Tongue (tissue), 3 donors: ENCODE measurements at places on chromosomes 3 and 15. TPM values are rescaled to one million over a fixed set of nuclear protein-coding genes. Genes with fewer than 3 reads are reported as not detected.

Gene PPARG
- total RNA-seq, result 8.2 TPM

Gene DNASE1L3
- total RNA-seq, result not detected

DNA sequence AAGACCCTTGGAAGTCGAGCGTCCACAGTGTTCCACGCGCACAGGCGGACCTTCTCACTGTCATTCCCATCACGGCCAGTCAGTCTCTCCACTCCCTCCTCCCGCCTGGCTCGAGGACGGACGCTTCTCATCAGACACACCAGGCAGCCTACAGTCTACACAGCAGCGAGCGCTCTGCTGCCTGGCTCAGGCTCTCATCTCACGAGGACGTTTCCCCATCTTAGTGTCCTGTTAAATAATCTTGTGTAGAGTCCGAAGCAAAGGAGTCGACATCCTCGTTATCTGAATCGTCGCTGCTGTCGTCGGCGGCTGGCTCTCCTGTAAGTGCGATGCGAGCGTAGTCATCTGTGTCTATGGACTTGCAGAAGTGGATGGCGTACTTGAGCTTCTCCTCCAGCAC lies 12.4 kb upstream of the OCA2 start:
- no peak for DNase-seq

- no peak for DNase-seq
These were observed 8.4 kb upstream of the DHX30 start for GRCh38 chr3:47794544-47794943.

DNA sequence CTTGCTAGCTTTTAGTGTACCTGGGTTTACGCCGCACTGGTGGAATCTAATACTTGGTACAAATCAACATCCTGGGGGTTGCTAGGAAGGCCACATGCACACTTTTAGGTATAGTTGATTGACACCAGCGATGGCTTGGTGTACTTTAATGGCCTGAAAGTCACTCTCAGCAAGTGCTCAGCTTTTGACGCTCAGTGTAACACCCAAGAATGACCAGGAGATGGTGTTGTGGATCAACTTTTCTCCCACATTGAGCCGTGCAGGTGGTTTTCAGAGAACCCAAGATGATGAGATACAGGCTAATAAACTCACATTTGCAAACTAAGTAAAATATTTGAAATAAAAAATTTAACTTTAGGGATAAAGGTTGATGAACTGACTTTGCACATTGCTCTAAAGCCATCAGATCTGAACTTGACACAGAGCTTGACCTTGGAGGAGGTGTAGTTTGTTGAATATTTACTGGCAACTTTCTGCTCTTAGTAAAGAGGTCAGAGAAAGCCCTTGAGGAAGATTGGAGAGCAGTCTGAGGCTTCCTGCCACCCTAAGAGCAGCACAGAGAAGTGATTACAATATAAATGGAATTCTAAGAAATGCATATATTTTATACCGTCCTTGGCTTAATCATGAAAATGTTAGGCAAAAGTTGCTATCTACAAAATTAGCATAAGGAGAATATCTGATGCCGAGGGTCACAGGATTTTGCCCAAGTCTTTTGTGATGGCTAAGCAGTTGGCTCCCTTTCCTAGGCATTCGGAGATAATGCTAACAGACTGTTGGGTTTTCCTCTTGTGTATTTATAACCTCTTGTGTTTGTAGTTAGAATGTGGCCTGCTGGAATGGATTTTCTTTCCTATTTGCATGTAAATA lies 143.4 kb upstream of the RASGRP1 start:
- DNase-seq, result peak; percentile 81
